ENCODE measurements at places on chromosomes 4 and X.

- no peak for DNase-seq
Observed at GRCh38 chr4:7818399-7818911, 121.2 kb downstream of the AFAP1 start.

- DNase-seq: no peak
Observed at GRCh38 chrX:49892542-49892941, 13.3 kb downstream of the USP27X start.

DNA sequence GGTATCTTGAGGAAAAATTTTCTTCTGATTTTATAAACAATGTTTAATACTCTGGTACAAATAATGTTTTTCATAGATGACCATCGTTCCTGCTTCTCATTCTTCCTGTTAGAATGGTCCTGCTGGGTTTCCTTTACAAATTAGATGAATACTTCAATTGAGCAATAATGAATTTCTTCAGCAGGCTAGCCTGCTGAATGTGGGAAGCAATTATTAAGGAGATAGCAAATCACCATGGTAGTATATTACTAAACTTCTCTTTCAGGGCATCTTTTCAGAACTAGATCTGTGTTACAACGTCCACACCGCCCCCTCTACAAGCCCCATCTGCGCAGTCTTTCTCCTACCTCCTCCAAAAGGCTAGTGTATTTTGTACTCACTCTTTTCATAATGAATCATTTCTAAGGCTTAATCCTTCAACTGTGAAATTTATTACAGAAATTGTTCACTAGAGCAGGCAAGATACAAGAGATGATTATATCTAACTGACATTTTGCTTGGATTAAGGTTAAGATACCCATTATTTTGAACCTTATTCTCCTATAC lies 38.4 kb downstream of the GPRIN3 start:
- no peak for DNase-seq

DNA sequence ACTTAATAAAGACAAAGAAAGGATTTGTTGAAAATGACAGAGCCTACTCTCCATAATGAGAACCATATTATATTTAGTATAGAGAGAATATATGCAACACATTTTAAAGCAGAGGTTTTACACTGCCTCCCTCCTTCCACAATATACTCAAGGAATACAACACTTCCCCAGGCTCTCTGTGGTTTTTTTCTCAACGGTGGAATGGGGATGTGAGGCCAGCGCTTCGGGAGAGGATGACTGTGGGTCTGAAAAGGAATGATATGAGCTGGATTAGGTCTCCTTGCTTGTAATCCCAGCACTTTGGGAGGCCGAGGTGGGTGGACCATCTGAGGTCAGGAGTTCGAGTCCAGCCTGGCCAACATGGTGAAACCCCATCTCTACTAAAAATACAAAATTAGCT lies 348.7 kb upstream of the KLF3 start:
- DNase-seq: no peak

GRCh38 chrX:69987691-69988090 lies 62.0 kb downstream of the AWAT2 start:
- DNase-seq: no peak

DNA sequence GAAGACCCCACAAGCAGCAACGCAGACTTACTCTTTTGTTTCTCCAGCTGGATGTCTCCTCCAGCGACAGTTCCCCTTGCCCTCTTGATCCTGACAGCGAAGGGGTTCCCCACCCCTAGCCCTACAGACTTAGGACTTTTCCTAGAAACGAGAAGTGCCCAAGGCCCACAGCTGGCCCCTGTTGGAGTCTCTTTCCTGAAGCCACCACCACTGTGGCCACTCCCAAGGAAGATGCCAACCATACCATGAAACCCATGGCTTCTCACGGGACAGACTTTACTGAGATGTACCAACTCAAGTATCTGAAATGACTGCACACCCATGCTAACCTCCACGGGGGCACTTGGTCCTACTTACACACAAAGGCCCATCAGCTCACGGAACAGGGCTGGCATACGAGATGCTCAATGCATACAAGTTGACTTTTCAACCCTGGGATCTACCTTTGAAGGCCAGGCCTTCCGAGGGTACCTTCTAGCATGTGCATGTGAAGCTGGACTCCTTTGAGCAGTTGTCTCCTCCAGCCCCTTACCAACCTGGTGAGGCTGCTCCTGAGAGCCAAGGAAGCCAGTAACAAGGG lies 924 bp upstream of the IRAK1 start:
- no peak for DNase-seq

GRCh38 chr4:99665983-99666382 lies 8.4 kb upstream of the C4orf54 start:
- DNase-seq: no peak

DNA sequence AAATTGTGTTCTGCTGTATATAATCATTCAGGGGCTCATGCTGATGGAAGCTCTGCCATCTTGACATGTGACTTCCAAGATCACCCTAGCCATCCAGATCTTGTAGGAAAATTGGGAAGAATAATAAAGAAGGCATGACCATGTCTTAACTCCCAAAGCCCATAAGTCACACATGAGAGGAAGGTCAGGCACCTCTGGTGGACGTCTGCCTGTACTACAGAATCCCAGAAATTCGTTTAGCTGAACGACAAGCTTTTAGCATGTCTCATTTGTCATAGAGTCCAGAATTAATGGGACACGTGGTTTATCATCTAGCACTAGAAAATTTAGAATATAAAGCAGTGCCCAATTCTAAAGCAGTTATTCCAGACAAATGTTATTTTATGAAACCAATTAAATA lies 212.7 kb downstream of the CENPC start:
- DNase-seq: no peak

- DNase-seq: no peak
Observed at GRCh38 chr4:151692821-151693673, 67.8 kb downstream of the GATB start.

DNA sequence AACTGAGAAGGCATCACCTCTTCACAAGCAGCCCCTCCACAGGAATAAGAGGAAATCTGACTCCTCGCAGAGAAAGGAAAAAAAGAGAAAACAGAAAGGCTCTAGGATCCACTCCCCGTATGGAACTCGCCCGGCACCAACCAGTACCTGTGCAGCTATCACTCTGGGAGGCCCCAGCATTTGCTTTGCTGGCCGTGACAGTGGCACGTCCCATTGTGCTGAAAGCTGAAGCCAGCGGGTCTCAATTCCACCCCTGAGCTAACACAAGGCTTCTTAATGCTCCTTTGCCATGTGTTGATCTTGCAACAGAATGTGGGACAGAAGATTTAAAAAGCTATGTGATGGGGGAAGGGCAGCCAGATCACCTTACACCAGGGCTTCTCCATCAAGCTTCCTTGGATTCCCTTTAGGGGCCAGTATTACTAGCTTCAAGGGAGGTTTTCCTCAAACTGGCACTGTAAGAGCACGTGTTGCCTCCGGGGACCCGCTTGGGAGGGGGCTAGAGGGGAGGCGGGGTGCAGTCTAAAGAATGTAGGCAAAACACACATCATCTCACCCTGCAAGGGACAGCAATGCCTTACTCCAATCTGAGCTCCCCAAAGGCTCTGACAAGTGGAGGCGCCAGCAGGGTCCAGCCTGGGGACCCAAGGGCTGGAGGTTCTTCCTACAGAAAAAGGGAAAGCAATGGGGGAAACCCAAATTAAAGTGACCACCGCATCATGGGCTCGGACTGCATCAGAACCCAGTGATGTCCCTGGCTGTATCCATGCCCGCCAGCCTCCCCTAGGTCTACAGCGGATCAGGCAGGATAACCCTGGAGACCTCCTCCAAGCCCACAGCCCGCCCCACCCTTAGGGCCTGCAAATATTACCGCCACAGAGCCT lies 1.2 kb downstream of the USP46 start:
- no peak for DNase-seq

DNA sequence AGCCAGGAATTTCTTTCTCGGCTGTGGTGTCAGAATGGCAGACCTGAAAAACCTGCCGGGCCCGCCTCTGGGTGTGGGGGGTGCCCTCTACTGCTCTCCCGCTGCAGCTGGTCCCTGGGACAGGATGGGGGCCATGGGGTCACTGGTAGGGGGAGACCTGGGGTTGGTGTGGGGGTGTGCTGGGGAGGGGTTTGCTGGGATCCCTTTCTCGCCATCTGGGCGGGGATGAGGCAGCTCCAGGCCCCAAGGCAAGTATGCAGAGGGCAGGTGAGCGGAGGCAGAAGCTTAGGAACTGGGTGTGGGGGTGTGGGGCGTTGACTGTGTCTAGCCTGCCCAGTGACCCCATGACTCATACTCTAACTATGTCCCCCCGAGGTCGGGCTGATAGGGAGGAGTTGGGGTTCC lies 884 bp downstream of the CCDC120 start:
- DNase-seq: no peak

- no peak for DNase-seq
Observed at GRCh38 chrX:51608766-51609165, 9.9 kb downstream of the CENPVL3 start.

GRCh38 chr4:152104901-152105357 lies 344.1 kb upstream of the GATB start:
- no peak for DNase-seq

GRCh38 chr4:4838051-4838935 lies 21.2 kb upstream of the MSX1 start:
- DNase-seq: no peak

DNA sequence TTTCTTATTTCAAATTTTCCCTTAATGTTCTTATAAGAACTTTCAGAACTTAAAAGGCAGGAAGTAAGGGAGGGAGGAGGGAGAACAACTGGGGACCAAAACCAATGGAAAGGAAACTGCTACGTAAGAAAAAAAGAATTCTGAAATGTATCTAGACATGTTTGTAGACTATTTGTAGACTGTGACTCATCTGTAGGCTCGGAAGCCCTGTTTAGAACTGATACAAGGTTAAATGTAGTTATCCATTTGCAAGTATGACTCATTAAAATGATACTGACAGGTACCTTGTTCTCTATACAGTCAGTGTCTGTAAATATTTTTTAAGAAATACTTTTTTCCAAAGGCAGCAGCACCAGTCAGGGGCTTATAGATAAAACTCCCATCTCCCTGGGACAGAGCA lies 202.0 kb downstream of the DHX15 start:
- no peak for DNase-seq

DNA sequence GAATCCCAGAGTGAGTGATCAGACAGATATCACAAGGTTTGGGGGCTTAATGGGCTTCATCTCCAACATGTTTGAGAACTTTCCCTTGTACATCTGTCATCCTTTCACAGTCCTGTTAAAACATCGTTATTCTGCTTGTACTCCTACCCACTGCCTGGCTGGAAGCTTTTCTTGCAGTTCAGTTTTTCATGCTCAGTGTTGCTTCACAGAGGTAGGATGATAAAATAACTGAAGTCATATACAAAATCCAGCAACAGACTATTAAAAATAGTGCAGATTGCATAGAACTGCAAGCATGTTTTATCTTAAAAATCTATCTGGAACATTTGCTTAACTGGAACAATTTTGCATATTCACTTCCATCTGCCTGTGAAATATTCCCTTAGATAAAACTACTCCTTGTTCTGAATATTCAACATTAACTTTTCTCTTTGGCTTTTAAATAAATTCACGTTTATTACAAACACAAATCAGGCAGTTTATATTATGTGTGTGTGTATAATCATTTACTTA lies 579.6 kb upstream of the IGFBP7 start:
- DNase-seq: no peak

GRCh38 chrX:112849016-112849415 lies 8.4 kb upstream of the AMOT start:
- no peak for DNase-seq

GRCh38 chr4:138669479-138670315 lies 345.9 kb upstream of the NOCT start:
- no peak for DNase-seq

DNA sequence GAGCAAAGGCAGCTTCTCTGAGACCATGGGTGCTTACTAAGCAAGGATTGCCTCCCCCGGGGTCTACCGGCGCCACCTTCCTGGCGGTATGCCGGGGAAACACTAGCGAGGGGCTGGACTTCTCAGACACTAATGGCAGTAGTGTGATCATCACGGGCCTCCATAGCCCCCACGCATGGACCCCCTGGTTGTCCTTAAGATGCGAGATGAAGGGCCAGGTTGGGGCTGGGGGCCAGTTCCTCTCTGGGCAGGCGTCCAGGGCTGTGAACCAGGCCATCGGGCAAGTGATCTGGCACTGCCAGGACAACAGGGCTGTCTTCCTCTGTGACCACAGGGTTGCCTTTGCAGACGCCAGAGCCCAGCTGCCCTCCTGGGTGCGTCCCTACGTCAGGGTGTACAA lies 60.7 kb downstream of the ALPK1 start:
- DNase-seq: no peak

DNA sequence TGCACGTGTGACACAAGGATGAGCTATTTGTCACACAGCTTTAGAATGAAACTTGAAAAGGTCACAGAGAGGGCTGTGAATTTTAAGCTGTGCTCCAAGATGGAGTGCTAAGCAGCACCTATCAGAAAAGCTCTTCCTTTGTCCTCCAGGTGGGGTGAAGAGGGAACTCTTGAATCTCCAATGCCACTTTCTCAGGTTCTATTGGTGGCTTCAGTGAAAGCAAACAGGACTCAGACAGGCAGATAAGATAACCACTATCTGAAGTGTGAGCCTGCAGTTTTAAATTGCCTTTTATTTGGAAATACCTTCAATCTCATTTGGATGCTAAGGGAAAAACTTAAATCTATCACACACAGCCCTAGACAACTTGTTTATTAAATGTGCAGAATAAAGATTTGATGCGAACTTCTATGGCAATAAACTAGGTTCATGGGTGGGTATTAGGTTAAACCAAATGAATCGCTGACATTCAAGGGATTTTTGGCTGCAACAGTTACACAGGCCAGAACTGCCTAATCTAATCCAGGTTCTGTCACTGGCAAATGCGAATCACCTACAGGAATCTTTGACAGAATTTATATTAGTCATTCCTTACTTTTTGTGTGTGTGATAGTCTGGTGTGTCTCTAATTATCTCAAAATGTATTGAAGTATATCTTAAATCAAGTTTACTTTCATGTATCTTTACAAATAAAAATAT lies 13.6 kb upstream of the PDGFRA start:
- DNase-seq: no peak

DNA sequence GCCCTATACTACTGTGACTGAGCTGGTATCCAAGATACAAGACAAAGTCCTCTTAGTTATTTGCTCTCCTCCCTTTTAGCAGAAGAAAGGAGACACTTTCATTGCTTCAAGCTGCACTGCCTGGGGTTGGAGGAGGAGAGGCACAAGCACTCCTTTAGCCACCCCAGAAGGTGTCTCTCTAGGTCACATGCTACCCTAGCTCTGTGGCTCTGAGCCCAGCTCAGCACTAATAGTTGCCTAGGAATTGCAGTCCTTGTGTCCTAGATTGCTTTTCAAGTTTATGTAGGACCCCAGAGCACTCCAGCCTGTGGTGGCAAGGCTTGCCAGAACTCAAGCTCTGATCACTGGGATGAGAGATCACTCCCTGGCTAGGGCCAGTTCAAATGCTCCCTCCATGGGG lies 24.4 kb upstream of the LHFPL1 start:
- no peak for DNase-seq
